ENCODE measurements at places on chromosomes 12 and 14. TPM values are rescaled to one million over a fixed set of nuclear protein-coding genes. Genes with fewer than 3 reads are reported as not detected.

GRCh38 chr12:62256408-62257096 is 3.7 kb upstream of the USP15 start:
- DNase-seq = peak; percentile 26

The GALNT9 gene
- not detected for total RNA-seq

The RDH5 gene
- total RNA-seq = 12.9 TPM

GRCh38 chr14:104892531-104893434 is 27.7 kb downstream of the CEP170B start:
- DNase-seq = no peak

The NRXN3 gene
- total RNA-seq = 1.4 TPM

The BEGAIN gene
- 0.68 TPM for total RNA-seq

The TMEM263 gene
- total RNA-seq = 35.8 TPM

DNA sequence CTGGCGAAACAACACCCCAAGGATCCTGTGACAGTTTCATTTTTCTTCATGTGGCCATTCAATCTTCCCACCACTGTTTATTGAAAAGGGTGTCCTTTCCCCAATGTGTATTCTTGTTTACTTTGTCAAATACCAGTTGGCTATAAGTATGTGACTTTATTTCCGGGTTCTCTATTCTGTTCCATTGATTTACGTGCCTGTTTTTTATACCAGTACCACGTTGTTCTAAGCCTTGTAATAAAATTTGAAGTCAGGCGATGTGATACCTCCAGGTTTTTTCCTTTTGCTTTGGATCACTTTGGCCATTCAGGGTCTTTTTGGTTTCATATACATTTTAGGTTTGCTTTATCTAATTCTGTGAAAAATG is 9.1 kb upstream of the MGAT4C start:
- DNase-seq = no peak

The FAM181A gene
- not detected for total RNA-seq

The BBOF1 gene
- 3.0 TPM for total RNA-seq

The SIX4 gene
- total RNA-seq = 1.4 TPM

The SLCO1A2 gene
- total RNA-seq = not detected

- DNase-seq = no peak
Observed at GRCh38 chr14:68522510-68523325, 270.1 kb downstream of the ZFP36L1 start.

DNA sequence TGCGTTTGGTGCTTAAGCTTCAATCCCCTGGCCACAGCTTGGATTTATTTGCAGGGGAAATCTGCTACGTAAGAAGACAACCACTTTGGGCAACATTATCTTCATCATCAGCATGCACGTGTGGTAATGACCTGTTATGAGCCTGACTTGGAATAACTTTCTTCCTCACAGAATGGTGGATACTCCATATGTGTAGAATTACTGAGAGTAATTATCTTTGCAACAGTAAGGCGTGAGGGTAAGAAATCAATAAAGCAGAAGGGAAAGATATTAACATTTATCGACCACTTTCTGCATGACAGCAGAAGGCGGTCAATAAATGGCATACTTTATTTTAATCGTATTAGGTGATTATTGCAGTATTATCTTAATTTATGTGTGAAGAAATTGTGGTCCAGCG is 152.7 kb downstream of the RGS6 start:
- DNase-seq = no peak

The CCDC77 gene
- total RNA-seq = 3.1 TPM

DNA sequence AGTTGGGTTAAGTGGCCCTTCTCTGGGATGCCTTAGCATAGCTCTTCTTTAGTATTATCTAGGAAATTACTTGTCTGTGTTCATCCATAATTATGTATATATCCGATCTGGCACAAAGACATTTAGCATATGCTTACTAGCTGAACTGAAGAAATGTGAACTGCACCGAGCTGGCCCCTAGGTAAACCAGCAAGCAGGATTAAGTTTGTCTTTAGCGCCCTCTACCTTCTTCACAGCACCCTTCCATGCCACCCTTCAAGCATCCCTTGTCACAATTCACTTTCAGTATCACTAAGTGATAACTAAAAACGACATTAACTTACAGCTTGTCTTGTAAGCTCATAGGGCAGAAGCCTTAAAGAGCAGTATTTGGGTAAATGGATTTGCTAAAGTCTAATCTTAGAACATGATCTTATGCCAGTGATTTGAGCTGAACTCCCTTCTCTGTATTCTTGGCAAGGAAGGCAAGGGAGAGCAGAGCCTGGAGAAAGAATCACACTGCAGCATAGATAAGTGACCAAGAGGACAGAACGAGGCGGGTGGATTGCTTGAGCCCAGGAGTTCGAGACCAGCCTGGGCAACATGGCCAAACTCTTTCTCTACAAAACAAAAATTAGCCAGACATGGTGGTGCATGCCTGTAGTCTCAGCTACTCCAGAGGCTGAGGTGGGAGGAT is 2.6 kb upstream of the HAL start:
- no peak for DNase-seq

The NYNRIN gene
- 9.5 TPM for total RNA-seq

GRCh38 chr14:45362505-45362904 is 109.5 kb upstream of the MIS18BP1 start:
- no peak for DNase-seq

- DNase-seq = no peak
Observed at GRCh38 chr12:110100315-110100970, 23.7 kb upstream of the IFT81 start.

The GRIN2B gene
- total RNA-seq = not detected

- DNase-seq = no peak
Observed at GRCh38 chr12:58583529-58583928, 336.8 kb downstream of the LRIG3 start.

- DNase-seq = no peak
Observed at GRCh38 chr12:11497995-11498394, 102.6 kb upstream of the PRB2 start.

- no peak for DNase-seq
Observed at GRCh38 chr12:108482717-108483212, 32.3 kb upstream of the FICD start.

- no peak for DNase-seq
Observed at GRCh38 chr12:53613821-53614220, 12.4 kb downstream of the ATF7 start.

The KCNA5 gene
- 2.1 TPM for total RNA-seq

The CISTR gene
- total RNA-seq = 1.7 TPM

DNA sequence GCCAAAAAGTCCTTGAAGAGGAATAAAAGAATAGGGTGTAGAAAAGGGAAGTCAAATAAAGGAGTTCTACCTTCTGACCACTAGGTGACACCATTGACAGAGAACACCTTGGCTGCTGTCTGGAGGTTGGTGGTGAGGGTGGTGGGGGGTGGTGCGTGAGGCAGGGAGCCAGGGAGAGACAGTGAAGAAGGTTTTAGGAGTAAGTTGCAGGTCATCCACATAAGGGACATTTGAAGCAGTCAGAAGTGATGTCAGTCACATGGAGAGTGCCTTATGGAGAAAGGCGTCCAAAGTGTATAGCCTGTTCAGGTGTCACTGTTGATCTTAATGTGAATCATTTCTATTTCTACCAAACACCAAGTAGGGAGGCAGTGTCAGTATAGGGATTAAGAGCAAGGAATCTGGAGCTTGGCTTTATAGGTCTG is 279.3 kb upstream of the DDHD1 start:
- no peak for DNase-seq
